ENCODE measurements at places on chromosomes 12 and 14.

DNA sequence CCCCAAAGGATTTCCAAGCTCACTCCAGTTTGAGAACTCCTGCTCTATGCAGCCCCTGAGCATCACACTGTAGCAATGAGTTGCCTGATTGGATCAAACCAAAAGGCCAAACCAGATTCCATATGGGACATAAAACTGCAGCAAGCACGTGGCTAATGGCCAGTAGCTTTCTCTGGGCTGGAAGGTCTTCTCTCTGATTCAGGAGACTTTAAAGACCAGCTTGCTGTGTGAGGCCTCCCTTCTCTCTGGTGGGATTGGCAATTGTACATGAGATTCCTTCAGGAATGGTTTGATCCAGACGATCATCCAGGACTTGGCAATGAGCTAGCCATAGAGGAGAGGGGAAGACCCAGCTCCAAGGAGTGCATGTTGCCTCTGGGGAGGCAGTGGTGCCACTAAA, 50.2 kb downstream of the WSCD2 start:
- H3K4me3 ChIP-seq = no peak overlapping the region
- H3K27me3 ChIP-seq = no peaks in the 10 kb centered on the region
- no peaks in the 10 kb centered on the region for H3K4me1 ChIP-seq
- H3K36me3 ChIP-seq = no peaks in the 10 kb centered on the region
- no peak overlapping the region for H3K27ac ChIP-seq
- no peak for DNase-seq

GRCh38 chr14:26400373-26400772, 197.5 kb downstream of the NOVA1 start:
- no peaks in the 10 kb centered on the region for H3K27me3 ChIP-seq
- no peaks in the 10 kb centered on the region for H3K4me1 ChIP-seq
- no peak overlapping the region for H3K4me3 ChIP-seq
- DNase-seq = no peak
- H3K27ac ChIP-seq = no peak overlapping the region
- H3K36me3 ChIP-seq = no peaks in the 10 kb centered on the region

GRCh38 chr14:90697577-90698206, 118.5 kb downstream of the TTC7B start:
- H3K4me1 ChIP-seq = peaks cover 17% of the 10 kb centered on the region
- no peaks in the 10 kb centered on the region for H3K36me3 ChIP-seq
- H3K27me3 ChIP-seq = no peaks in the 10 kb centered on the region
- no peak overlapping the region for H3K4me3 ChIP-seq
- peak; percentile 91 for DNase-seq
- H3K27ac ChIP-seq = no peak overlapping the region

DNA sequence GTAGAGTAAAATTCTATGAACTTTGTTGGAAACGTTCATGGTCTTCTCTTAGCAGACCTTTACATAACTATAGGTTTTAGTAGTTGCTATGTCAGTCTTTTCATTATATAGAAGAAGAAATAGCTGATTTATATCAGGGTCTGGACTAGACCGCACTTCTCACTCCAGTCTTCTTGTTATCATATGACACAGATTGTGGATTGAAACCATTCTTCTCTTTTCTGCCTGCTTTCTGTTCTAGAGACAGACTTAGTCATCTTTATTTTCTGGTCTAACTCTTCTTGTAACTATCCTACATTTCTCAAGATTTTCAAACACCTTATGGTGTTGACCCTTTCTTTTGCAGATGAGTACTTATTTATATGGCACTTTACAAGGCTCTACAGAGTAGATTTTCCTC, 55.7 kb downstream of the PCNX1 start:
- H3K4me1 ChIP-seq = peaks cover 8% of the 10 kb centered on the region
- H3K4me3 ChIP-seq = no peak overlapping the region
- DNase-seq = no peak
- H3K27ac ChIP-seq = no peak overlapping the region

GRCh38 chr12:27061317-27061716, 21.1 kb downstream of the C12orf71 start:
- H3K27me3 ChIP-seq = no peaks in the 10 kb centered on the region
- H3K4me3 ChIP-seq = no peak overlapping the region
- H3K27ac ChIP-seq = no peak overlapping the region
- no peaks in the 10 kb centered on the region for H3K36me3 ChIP-seq
- H3K4me1 ChIP-seq = no peaks in the 10 kb centered on the region
- no peak for DNase-seq

DNA sequence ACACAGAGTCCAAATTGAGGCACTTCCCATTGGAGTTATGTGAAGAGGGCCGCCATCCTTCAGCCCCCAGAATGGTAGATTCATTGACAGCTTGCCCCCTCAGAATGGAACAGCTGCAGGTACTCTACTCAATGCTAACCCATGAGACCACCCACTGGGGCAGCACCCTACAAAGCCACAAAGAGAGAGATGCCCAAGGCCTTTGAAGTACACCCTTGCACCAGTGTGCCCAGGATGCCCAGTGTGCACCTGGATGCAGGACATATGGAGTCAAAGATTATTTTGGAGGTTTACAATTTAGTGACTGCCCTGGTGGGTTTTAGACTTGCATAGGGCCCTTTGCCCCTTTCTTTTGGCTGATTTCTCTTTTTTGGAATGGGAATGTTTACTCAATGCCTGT, 933.9 kb downstream of the SLC16A7 start:
- H3K27me3 ChIP-seq = no peaks in the 10 kb centered on the region
- no peak for DNase-seq
- H3K4me1 ChIP-seq = no peaks in the 10 kb centered on the region
- H3K27ac ChIP-seq = no peak overlapping the region

DNA sequence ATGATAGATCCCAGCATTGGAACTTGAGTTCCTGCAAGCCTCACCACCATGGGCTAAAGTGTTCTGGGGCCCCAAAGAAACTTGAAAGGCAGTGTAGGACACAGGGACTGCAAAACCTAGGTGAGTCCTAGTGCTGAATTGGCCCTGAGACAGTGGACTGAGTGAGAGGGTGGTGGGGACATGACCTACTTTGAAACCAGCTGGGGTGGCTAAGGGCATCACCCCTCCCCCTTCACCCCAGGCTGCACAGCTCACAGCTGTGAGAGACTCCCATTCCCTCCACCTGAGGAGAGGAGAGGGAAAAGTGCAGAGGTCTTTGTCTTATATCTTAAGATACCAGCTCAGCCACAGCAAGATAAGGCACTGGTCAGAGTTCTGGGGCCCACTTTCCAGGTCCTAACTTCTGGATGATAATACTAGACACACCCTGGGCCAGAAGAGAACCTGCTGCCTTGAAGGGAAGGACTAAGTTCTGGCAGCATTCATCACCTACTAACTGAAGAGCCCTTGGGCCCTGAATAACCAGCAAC, 62.5 kb downstream of the MAPKAPK5 start:
- H3K36me3 ChIP-seq = no peaks in the 10 kb centered on the region
- H3K27me3 ChIP-seq = no peaks in the 10 kb centered on the region

DNA sequence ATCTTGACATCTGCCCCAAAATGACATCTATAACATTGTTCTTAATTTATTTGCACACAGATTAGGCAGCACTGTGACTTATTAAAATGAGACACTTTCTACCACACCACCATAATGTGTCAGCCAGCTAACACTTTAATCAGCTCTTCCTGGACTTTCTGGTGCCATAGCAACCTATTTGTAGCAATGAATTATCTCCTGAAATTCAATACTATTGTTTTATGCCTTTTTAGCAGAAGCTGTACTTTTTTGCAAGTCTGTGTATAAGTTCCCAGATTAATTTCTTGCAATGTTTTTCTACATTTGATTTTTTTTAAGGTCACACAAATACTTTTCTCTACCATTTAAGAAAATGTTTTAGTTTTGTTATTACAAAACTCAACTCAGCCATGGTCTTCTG, 72.8 kb upstream of the SAV1 start:
- DNase-seq = no peak
- H3K36me3 ChIP-seq = no peaks in the 10 kb centered on the region
- H3K27ac ChIP-seq = no peak overlapping the region
- no peaks in the 10 kb centered on the region for H3K4me1 ChIP-seq

- H3K27me3 ChIP-seq = no peaks in the 10 kb centered on the region
- no peaks in the 10 kb centered on the region for H3K4me1 ChIP-seq
- DNase-seq = no peak
- no peak overlapping the region for H3K4me3 ChIP-seq
- no peak overlapping the region for H3K27ac ChIP-seq
Observed at GRCh38 chr12:126425264-126425663, 1360.0 kb downstream of the AACS start.

- no peak overlapping the region for H3K27ac ChIP-seq
- no peaks in the 10 kb centered on the region for H3K36me3 ChIP-seq
- H3K27me3 ChIP-seq = no peaks in the 10 kb centered on the region
- DNase-seq = no peak
Observed at GRCh38 chr12:88805692-88806091, 225.4 kb upstream of the KITLG start.

GRCh38 chr14:99041820-99042174, 230.2 kb downstream of the BCL11B start:
- no peaks in the 10 kb centered on the region for H3K27me3 ChIP-seq
- DNase-seq = no peak
- H3K4me3 ChIP-seq = no peak overlapping the region
- no peaks in the 10 kb centered on the region for H3K4me1 ChIP-seq

- no peak overlapping the region for H3K4me3 ChIP-seq
- H3K27ac ChIP-seq = no peak overlapping the region
- DNase-seq = no peak
Observed at GRCh38 chr14:101585211-101585610, 23.9 kb downstream of the DIO3 start.

- H3K27ac ChIP-seq = no peak overlapping the region
- H3K4me1 ChIP-seq = peaks cover 38% of the 10 kb centered on the region
- H3K36me3 ChIP-seq = no peaks in the 10 kb centered on the region
- no peak for DNase-seq
- no peaks in the 10 kb centered on the region for H3K27me3 ChIP-seq
Observed at GRCh38 chr12:89662623-89663022, 46.0 kb downstream of the ATP2B1 start.

GRCh38 chr12:94434171-94434570, 25.5 kb downstream of the CEP83 start:
- no peak overlapping the region for H3K27ac ChIP-seq
- no peak for DNase-seq
- no peak overlapping the region for H3K4me3 ChIP-seq

DNA sequence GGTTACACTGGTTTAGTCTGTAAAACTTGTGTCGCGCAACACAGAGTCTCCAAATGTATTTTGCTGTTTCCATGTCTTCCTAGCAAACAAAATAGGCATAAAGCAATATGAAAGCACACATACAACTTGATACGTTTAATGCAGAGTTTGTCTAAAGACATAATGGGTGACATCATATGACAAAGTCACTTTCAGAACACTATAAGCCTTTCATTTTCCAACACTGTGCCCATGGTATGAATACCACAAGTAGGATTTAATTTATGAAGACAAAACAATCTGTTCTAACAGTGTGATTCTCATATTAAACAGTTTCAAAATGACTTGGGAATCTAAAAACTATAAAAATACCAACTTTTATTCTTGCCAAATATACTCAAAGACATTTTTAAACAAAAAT, 58.4 kb downstream of the PTPN21 start:
- H3K27ac ChIP-seq = no peak overlapping the region
- DNase-seq = no peak
- H3K27me3 ChIP-seq = no peaks in the 10 kb centered on the region
- no peaks in the 10 kb centered on the region for H3K4me1 ChIP-seq
- H3K36me3 ChIP-seq = no peaks in the 10 kb centered on the region

GRCh38 chr14:77979666-77980351, 179.9 kb downstream of the ADCK1 start:
- no peaks in the 10 kb centered on the region for H3K4me1 ChIP-seq
- H3K27me3 ChIP-seq = no peaks in the 10 kb centered on the region
- no peaks in the 10 kb centered on the region for H3K36me3 ChIP-seq

DNA sequence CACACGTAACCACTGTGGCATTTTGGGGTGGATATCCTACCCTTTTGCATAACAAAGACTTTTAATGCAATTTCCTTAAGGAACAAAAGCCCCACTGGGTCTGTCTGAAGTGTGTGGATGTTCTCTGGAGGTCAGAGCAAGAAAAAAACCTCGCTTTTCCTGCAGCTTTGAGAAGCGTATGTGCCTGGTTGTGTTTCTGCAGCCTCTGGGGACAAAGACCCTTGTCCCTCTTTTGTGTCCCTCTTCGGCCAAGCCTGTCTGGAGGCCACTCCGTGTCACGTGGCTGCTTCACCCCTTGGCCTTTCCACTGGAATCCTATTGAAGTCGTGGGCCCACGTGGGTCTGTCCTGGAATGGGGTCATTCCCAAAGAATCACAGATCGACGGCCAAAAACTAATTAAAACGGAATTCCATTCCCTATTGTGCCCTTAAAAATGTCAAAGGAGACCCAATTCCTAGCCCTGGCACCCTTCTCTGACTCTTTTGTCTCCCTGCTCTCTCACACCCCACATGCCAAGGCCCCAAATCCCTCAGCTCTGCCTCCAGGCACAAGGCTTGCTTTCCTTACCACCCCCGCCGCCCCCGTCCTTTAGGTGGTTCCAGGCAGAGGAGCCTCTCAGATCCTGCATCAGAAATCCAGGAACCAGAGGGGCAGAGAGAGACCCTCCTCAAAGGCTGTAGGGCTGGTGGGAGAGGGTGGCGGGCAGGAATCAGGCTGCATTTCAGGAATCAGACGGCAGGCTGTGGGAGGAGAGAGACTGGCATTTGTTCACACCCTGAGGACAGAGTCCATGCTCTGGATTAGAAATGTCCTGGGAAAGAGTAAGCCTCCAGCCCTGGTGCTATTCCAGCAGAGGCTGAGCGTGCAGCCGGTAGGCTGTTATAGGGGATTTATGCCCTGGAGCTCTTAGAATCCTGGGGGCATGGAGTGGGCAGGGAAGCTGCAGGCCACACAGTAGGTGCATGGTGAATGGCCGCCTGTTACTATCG, 12.6 kb upstream of the CYP46A1 start:
- no peaks in the 10 kb centered on the region for H3K4me1 ChIP-seq
- DNase-seq = no peak
- H3K27ac ChIP-seq = no peak overlapping the region
- H3K36me3 ChIP-seq = no peaks in the 10 kb centered on the region
- H3K27me3 ChIP-seq = no peaks in the 10 kb centered on the region
- H3K4me3 ChIP-seq = no peak overlapping the region

- no peaks in the 10 kb centered on the region for H3K36me3 ChIP-seq
- no peaks in the 10 kb centered on the region for H3K4me1 ChIP-seq
- no peak overlapping the region for H3K4me3 ChIP-seq
- H3K27me3 ChIP-seq = no peaks in the 10 kb centered on the region
- no peak for DNase-seq
Observed at GRCh38 chr12:87924149-87924548, 105.1 kb downstream of the C12orf50 start.

DNA sequence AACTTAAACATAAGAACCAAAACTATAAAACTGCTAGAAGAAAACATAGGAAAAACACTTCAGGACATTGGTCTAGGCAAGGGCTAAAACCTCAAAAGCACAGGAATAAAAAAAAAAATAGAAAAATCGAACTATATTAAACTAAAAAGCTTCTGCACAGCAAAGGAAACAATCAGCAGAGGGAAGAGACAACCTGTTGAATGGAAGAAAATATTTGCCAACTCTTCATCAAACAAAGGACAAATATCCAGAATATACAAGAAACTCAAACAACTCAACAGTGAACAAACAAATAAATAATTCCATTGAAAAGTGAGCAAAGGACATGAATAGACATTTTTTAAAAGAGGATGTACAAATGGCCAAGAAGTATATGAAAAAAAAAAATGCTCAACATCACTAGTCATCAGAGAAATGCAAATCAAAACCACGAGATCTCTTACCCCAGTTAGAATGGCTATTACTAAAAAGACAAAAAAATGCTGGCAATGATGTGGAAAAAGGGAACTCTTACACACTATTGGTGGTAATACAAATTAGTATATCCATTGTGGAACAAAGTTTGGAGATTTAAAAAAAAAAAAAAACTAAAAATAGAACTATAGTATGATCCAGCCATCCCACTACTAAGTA, 152.0 kb downstream of the NDUFA12 start:
- no peak overlapping the region for H3K4me3 ChIP-seq
- H3K4me1 ChIP-seq = no peaks in the 10 kb centered on the region
- H3K27me3 ChIP-seq = no peaks in the 10 kb centered on the region
- no peak for DNase-seq
- H3K36me3 ChIP-seq = no peaks in the 10 kb centered on the region
- no peak overlapping the region for H3K27ac ChIP-seq

All from adrenal gland (tissue), 19 donors.